A549 treated with Mapracorat at 1 μM for 4 hours (cell line): ENCODE measurements at places on chromosomes 6 and 20. TPM values are rescaled to one million over a fixed set of nuclear protein-coding genes. Genes with fewer than 3 reads are reported as not detected.

Gene FBXO9
- 32.5 to 38.2 TPM (median 34.7 TPM) in 5 replicates for total RNA-seq

Gene DEF6
- 0.10 to 0.19 TPM in 2 of 5 replicates, not detected in the others for total RNA-seq

Gene MAP3K5
- total RNA-seq = 1.9 to 2.3 TPM (median 2.2 TPM) in 5 replicates

Gene ZNF318
- total RNA-seq = 3.6 to 5.1 TPM (median 5.0 TPM) in 5 replicates

Gene TEAD3
- total RNA-seq = 5.6 to 7.9 TPM (median 7.4 TPM) in 5 replicates

Gene ID4
- total RNA-seq = 0.71 to 1.3 TPM (median 0.85 TPM) in 5 replicates

Gene ADTRP
- total RNA-seq = 0.19 to 1.1 TPM (median 0.24 TPM) in 5 replicates
